AG04449 (cell line): ENCODE measurements at places on chromosomes 5 and 9.

GRCh38 chr9:24413651-24414050 lies 132.0 kb downstream of the IZUMO3 start:
- DNase-seq: no peak

GRCh38 chr5:136200761-136201160 lies 7.8 kb upstream of the SMIM32 start:
- no peak for DNase-seq

DNA sequence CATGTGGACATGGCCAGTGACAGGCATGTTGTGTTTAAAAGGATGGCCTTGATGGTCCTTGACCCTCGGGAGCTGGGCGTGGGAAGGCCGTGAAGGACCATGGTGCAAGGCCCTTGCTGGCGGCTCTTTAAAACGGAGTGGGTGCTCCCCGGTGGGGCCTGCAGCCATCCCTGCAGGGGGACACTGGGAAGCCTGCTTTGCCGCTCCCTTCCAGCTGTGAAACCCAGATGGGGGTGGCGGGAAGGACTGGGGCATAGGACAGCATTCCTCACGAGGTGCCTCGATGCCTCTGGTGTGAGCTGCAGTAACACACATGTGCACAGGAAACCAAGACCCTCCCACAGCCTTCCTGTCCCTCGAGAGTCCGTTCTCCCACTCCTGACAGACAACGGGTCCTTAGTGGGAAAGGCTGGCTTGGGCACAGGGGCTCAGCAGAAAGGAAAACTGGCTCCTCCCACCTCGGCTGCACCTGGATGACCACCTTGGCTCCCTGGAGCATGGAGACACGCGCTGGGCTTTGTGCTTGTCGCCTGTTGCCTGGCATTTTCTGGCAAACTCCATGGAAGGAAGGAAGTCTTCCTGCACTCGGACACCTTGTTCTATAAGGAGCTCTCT lies 30.3 kb upstream of the IRX4 start:
- no peak for DNase-seq

GRCh38 chr5:374631-375335 lies 53.3 kb downstream of the AHRR start:
- no peak for DNase-seq

- no peak for DNase-seq
These were observed 150.5 kb downstream of the CDH6 start for GRCh38 chr5:31343946-31344345.

DNA sequence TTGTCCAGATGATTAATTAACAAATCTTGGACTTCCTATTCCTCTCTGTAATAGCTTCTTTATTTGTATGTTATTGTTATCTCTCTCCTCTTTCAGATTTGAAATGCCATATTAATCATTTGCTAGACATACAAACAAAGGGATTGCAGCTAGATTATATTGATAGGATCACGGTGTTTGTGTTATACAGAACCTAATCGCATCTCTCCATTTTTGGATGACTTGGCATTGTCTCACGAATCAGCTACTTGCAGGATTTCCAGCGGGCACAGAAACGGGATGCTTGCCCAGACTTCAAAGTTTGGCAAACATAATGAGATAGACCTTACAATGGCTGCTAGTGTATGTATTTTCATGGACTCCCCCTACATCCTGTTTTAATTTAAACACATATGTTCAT lies 368.1 kb downstream of the TLE4 start:
- no peak for DNase-seq

- DNase-seq: no peak
These were observed 928.5 kb downstream of the TLE4 start for GRCh38 chr9:80500300-80500699.

- no peak for DNase-seq
These were observed 17.6 kb downstream of the NSUN2 start for GRCh38 chr5:6615034-6615815.

- no peak for DNase-seq
These were observed 115.8 kb upstream of the KIF2A start for GRCh38 chr5:62190173-62190572.

DNA sequence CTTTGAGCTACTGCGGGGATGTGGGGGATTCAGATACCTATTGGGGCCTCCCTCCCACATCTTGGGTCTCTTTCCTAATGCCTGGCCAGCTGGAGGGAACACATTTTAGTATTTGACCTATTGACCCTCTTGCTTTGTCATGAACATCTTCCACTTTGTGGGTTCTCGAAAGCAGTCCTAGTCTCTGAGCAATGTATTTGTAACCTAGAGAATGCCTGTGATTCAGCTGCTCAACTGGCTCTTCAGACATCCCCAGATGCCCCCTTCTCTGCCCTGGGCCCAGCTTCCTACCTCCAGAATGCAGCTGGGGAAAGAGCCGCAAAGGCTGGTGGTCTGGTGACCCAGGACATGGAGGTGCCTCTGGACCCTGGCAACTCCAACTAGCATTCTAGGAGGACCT lies 32.2 kb downstream of the APTX start:
- DNase-seq: peak; percentile 45

- no peak for DNase-seq
These were observed 710 bp downstream of the HSD17B4 start for GRCh38 chr5:119453040-119453373.

DNA sequence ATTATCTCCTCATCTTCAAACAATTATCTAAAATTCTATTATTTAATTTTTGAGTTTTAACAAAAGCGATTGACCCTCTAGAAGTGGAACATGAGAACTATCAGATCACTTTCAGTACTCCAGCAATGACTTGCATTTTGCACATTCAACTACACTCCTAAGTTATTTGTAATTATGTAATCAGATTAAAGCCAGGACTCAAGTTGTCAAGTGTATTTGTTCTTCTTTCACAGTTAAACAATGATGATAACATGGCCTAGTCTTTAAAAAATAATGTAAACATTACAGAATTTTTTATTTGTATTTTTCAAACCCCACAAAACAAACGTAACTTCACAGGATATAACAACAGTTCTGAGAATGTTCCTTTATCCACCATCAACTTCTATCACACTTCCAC lies 2148.9 kb upstream of the ACO1 start:
- no peak for DNase-seq

- DNase-seq: no peak
These were observed 175.2 kb downstream of the PSAT1 start for GRCh38 chr9:78472111-78472510.

DNA sequence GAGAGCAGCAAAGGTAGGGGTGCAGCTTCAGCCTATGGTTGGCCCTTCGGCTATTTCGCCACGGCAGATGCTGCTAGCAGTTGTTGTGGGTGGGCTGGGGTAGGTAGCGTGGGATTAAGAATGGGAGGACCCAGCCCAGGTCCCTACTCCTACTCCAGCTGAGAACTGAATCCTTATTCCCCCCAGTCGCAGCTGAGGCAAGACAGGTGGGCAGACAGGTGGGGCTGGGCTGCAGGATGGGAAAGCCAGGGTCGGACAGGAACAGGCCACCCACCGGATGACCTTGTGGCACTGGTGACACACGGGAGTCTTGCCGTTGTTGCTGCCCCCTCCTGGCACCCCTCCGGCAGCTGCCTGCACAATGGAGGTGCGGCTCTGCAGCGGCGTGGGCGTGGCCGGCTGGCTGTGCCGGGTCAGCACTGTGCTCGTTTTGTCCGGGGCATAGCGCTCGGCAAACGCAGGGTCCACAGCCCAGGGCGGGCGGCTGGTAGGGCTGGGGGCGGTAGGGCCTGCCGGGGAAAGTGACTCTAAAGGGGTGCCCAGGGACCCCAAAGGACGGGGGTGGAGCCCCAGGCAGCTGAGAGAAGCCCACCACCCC lies 8.2 kb downstream of the PDLIM7 start:
- no peak for DNase-seq

DNA sequence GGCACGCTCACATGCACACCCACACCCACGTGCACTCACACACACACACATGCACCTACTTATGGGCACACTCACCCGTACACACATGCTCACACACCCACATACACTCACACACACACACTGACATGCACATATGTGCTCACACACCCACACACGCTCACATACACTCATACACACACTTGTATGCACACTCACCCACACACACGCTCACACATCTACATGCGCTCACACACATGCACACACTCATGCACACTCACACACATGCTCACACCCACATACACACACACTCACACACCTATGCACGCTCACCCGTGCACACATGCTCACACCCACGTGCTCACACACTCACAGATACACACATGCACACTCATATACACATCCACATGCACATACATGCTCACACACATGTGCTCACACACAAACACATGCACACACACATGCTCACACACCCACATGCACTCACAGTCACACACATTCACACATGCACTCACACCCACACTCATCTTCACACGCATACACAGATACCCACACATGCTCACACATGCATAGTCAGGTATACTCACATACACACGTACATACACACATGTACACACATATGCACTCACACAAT lies 138.3 kb downstream of the OLFM1 start:
- no peak for DNase-seq

DNA sequence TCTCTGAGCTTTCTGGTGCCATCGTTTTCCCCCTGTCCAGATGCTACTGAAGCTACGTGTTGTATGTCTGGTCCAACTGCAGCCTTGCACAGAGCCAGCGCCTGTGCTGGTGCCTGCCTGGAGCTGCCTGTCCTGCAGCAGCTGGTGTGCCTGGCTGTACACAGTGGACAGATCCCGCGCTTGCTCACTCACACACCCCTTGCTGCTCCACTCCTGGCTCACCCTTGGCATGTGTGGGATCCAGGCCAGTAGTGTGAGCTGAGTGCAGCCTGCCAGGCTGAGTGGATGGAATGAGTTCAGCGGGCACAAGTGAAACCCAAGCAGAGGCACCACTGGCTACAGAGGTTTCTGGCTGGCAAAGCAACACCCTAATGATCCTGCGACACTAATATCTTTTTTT lies 40.4 kb downstream of the FER start:
- no peak for DNase-seq
